ENCODE measurements at places on chromosomes 5 and 9.
A peak's percentile ranks its signal among the peaks of the same experiment; 100 is the strongest.

DNA sequence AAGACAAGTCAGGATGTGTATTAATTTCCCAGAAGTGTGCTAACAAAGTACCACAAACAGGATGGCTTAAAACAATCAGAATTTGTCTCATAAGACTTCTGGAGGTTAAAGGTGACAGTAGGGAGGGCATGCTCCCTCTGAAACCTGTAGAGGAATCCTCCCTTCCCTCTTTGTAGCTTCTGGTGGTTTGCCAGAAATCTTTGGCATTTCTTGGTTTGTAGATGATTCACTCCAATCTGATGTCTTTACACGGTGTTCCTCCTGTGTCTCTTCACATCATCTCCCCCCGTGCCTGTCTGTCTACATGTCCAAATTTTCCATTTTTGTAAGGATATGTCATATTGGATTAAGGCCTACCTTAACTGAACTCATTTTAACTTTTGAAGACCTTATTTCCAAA, 471.5 kb downstream of the ZNF608 start:
- DNase-seq = no peak

DNA sequence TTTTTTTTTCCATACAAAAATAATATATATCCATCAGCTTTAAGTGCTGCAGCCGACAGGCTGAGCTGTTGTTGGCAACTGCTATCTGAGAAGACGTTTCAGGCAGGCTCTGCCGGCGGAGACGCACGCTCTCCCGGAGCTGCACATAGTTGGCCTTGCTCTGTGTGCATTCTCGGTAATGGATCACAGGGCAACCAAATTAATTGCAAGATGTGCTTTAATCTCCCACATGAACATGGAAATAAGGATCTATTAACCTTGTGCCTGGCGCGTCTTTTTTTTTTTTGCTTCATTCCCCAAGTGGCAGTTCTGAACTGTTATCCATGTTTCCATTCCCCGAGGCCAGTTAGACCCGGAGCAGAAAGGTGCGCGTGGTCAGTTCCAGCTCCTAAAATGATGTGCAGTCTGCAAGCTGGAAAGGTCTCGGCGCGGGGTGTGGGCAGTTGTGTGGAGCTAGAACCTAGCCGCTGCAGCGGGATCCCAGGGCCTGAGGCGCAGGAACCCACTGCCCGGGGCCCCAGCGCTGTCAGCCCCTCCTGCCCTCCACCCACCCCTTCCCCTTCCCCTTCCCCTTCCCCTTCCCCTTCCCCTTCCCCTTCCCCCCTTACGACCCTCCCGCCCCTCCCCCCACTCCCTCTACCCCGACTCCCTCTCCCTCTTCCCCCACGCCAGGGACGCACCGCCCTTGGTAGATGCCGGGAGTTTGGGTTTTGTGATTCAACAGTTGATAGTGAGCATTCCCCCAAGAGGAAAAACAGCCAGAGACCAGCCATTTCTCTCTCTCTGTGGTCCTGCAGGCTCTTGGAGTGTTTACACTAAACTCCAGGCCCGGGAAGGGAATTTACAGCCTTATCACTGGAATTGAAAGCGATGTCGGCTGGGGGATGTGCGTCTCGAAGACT, 137.8 kb downstream of the CEP120 start:
- DNase-seq = peak; percentile 13

DNA sequence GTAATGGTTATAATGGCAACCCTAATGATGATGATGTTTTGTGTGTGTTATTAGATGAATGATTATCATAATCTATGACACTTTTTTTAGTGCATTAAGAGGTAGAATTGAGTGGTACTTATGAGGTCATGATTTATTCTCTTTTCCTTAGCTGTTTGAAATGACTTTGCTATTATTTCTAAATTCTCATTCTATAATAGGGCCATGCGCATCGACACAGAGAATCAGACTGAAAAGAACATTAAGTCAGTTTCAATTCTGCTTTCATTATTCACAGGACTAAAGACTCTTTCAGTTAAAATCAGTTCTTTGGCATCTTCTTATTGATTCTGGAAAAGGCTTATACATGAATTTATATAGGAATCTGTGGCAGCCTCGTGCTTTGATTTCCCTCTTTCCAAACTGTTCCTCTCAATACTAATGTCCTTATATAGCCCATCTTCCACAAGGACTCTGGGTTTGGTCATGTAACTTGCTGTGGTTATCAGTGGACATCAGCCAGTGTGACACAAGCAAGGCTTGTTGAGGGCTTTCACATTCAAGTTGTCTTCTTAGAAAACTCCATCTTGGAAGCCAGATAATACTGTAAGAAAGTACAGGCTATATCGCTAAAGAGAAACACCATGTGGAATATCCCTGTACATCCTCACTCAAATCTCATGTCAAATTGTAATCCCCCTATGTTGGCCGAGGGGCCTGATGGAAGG, 140.3 kb upstream of the CHD1 start:
- no peak for DNase-seq

DNA sequence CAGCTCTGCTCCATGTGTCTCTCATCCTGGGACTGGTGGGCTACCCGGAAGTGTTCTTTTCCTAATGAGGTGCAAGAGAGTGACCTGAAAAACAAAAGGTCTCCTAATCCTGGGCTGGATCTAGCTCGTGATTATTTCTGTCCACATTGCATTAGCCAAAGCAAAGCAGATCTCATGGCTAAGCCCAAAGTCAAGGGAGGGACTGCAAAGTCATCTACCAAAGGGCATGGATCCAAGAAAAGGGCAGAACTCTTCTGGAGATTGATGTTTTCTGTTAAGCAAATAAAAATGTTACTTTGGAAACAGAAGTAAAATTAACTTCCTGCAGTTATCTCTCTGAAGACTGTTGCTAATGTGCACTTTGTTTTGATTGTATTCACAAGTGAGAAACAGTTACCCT, 225.2 kb downstream of the CFAP90 start:
- DNase-seq = no peak

GRCh38 chr5:11797132-11797531, 107.1 kb downstream of the CTNND2 start:
- DNase-seq = peak; percentile 54

DNA sequence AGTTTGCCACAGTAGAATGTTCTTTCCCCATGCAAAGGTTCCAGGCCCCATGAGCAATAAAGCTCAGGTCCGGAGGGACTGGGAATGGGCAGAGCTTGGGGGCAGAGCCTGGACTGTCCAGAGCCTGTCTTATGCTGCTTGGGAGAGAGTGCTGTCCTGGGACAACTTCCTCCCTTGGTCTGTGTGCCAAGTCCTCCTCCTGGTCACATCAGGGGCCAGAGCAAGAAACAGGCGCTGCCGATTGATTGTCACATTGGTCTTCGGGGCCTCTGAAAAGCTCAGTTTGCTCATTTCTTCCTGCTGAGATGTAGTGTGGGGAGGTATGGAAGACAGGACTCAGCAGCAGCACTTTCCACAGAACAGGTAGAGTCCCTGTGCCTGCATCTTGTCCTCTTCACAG, 54.0 kb upstream of the FCN1 start:
- DNase-seq = no peak

DNA sequence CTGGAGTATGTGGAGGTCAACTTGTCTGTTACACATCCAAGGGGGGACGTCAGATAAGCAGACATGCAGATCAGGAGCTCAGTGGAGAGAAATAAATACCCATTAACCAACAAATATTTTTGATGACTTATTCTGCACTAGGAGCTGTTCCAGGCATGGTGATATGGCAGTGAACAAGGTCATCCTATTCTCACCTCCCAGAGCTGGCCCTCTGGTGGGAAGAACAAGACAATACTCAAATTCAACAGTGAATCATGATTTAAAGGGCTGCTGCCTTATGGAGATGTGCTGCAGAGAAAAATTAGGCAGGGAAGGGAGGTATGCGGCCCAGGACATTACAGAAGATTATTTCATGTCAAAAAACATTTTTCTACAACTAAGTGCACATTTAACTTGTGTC, 36.5 kb downstream of the SYK start:
- DNase-seq = no peak

- DNase-seq = no peak
Observed at GRCh38 chr5:151015974-151016587, 4.3 kb upstream of the GPX3 start.

- no peak for DNase-seq
Observed at GRCh38 chr5:32589416-32589815, 4.1 kb downstream of the SUB1 start.

DNA sequence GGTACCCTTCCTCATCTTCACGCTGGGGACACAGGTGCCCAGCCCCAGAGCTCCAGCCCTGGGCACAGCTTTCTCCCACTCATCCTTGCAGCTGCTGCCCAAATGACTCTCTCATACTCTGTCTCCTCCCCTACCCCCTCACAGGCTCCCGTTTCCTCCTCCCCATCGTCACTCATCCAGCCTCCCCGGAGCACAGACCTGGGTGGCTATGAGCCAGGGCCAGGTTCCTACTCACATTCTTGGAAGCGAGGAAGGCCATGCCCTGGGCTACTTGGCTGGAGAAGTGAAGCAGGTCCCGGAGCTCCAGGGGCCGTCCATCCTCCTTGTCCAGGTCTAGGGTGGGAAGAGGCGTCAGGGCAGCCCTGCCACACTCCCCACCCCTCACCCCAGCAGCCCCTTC, 29.3 kb downstream of the CSF1R start:
- DNase-seq = no peak

DNA sequence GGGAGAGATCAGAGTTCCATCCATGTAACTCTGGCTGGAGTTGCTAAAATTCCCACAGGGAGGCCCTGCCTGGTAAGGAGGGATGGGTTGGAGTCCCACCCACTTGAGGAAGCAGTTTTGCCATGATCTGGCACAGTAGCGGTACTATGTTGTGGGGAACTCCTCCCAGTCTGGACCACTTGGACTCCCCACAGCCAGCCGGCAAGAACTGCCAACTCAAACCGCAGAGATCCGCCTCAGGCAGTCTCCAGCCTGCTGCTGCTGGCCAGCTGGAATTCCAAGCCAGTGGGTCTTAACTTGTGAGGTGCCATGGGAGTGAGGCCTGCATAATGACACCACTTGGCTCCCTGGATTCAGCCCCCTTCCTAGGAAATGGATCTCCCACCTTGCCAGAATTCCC, 151.9 kb downstream of the NDUFS4 start:
- DNase-seq = no peak

GRCh38 chr9:93603011-93603410, 26.6 kb downstream of the PHF2 start:
- no peak for DNase-seq

DNA sequence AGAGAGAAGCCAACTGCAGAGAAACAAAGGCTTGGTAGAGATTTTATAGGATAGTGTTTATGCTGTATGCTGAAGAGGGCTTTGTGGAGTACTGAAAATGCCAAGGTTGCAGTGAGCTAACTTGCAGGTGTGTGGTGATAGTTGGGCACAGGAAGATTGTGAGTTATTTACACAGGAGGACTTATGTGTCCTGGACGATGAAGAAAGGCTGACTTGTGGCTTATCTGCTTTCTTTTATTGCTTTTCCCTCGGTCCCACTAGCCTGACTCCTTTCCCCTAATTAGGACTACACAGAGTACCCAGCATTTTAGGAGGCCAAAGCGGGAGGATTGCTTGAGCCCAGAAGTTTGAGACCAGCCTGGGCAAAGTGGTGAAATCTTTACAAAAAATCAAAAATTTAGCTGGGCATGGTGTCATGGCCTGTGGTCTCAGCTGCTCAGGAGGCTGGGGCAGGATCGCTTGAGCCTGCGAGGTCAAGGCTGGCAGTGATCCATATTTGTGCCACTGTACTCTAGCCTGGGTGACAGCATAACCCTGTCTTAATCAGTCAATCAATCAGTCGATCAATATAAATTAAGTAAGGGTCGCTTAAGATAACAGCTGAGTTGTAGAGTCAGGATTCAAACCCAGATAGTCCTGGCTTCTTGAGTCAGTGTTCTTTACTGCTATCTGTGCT, 61.9 kb downstream of the UBE2R2 start:
- no peak for DNase-seq

DNA sequence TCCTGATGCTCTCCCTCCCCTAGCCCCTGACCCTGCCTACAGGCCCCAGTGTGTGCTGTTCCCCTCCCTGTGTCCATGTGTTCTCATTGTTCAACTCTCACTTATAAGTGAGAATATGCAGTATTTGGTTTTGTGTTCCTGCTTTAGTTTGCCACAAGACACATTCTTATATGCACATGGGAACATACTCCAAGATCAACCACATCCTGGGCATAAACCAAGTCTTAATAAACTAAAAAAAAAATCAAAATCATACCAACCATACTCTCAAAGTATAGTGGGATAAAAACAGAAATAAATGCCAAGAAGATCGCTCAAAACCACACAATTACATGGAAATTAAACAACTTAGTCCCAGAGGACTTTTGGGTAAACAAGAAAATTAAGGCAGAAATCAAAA, 11.2 kb upstream of the ZCCHC9 start:
- no peak for DNase-seq

- no peak for DNase-seq
Observed at GRCh38 chr9:127027694-127028093, 94.7 kb downstream of the ANGPTL2 start.

GRCh38 chr9:133476036-133476931, 2.6 kb downstream of the SLC2A6 start:
- DNase-seq = peak; percentile 44

- DNase-seq = peak; percentile 72
Observed at GRCh38 chr5:126866851-126867636, 90.1 kb downstream of the LMNB1 start.

GRCh38 chr5:146993876-146994530, 115.4 kb upstream of the PPP2R2B start:
- DNase-seq = no peak

GRCh38 chr5:91373600-91373999, 9.5 kb downstream of the ARRDC3 start:
- DNase-seq = no peak

DNA sequence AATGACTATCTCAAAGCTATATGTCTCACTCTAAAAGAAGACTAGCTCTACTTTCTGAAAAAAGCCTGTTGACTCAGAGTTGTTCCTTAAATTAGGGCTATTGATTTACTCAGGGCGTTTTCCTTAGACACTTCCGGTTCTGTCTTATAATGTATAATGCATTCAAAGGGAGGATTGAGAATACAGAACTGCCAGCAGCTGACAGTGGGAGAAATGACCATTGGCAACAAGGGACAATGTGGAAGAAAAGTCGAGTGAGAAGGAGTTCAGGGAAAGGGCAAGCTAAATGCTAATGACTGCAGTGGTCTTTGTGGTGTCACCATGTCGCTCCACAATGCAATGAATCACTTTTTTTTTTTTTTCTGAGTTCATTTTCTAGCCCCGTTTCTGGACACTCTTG, 65.7 kb upstream of the ANKH start:
- no peak for DNase-seq

GRCh38 chr5:90690307-90690706, 131.7 kb downstream of the ADGRV1 start:
- no peak for DNase-seq
